ENCODE measurements at places on chromosomes 1 and 21.

DNA sequence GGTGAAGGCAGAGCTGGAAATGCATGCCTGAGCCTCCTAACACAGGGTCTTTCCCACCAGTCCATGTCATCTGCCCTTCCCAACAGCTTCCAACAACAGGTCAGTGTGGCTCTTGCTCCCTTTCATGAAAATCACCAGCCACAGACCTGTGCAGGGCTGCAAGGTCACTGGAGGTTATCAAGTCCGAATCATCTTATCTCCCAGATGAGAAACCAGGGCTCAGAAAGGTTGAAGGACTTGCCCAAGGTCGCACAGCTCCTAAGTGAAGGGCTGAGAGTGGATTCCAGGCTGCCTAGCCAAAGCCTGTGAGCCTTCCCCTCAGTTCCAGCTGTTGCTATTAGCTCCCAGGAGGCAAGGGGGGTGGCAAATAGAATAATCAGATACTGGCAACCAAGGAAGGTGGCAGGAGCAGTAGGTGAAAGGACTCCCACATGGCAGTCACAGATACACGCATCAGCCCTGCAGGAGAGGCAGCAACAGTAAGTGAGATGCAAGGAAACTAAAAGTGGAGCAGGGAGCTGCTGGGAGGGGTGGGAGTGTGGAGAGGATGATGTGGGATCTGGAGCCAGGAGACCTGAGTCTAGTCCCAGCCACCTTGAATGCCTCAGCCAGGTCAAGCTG is 74.2 kb downstream of the SSBP3 start:
- no peak for DNase-seq

DNA sequence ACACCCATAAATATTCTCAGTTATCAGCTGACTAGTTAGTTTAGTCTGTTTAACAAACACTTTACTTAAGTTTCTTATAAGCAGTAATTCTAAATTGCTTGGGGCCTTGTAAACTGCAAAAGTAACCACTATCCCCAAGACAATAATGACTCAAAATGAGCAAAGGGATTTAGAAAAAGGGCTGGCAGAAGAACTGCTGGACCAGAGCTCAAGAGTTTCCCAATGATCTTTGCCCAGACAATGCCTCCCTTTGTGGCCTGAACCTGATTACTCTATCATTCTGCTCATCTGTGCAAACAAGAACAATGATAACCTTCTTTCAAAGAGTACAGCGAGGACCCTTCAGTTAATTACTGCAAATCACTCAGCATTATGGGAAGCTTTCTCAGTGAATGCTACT is 123.5 kb downstream of the TIAM1 start:
- DNase-seq = peak; percentile 8

DNA sequence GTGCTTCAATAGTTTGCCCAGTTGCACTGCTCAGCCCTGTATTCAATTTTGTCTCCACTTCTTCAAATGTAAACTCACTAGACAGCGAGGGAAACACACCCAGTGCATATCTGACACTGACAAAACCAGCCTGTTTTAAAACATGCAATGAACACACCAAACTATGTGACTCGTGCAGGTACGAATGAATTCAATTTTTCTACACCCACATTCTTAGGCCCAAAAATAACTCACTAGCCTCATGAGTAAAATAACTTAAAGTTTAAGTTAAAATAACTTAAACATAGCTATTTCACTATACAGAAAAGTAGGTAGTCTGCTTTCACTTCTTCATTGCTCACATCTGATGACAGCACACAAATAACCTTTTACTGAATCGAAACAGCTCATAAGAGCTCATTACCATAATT is 21.1 kb downstream of the TTC13 start:
- DNase-seq = no peak

DNA sequence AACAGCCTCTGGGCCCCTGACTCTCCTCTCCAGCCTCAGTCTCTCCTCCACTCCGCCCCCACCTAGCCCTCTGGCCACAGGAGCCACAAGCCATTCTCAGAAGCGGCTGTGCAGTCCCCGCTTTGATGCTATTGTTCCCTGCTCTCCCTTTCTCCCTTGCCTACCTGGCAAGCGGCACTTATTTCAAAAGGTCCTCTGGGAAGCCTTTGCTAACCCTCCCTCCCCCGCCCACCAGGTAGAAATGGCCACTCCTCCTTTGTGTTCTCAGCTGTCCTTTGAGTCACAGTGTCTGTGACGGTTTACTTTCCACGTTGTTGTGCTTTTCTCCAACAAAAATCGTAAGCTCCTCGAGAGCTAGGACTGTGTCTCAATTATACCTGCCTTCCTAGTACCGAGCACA is 338.4 kb upstream of the PROX1 start:
- peak; percentile 61 for DNase-seq

GRCh38 chr1:38558055-38558454 is 301.5 kb downstream of the RRAGC start:
- DNase-seq = no peak

- DNase-seq = no peak
Observed at GRCh38 chr1:24903955-24904730, 25.9 kb downstream of the RUNX3 start.

DNA sequence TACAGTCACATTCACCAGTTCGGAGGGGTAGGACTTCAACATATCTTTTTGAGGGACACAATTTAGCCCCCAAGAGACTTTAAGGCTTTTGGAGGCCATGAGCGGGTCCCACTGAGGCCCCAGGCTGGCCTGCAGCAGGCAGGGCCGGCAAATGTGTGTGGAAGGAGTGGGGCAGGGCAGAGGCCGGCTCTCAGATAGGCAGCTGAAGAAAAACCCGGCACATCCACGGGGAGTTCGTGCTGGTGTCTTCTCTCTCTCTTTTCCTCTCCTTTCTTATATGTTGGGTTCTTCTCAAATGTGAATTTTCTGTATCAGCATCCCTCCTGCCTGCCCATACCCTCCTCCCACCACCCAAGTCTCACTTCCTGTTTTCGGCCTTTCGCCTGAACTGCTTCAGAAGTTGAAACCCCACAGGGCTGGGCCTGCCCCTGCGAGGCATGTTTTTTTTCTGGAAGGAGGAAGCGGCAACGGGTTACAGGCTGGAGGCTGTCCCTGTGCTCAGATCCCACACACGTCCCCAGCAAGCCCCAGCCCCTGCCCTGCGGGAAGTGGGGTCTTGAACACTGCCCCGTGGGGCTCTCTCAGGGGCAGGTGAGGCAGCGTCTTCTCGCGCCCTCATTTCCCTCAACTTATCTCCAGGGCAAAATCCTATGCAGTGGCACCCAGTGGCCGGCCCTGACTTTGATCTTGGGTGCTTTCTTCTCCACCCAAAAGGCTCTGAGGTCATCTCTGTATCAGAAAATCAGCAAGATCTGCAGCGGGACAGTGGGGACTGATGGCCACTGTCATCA is 9.7 kb upstream of the UMODL1 start:
- no peak for DNase-seq

- DNase-seq = no peak
Observed at GRCh38 chr1:64019818-64020217, 183.6 kb upstream of the UBE2U start.

- DNase-seq = no peak
Observed at GRCh38 chr1:53219711-53220110, 723 bp downstream of the CZIB start.

DNA sequence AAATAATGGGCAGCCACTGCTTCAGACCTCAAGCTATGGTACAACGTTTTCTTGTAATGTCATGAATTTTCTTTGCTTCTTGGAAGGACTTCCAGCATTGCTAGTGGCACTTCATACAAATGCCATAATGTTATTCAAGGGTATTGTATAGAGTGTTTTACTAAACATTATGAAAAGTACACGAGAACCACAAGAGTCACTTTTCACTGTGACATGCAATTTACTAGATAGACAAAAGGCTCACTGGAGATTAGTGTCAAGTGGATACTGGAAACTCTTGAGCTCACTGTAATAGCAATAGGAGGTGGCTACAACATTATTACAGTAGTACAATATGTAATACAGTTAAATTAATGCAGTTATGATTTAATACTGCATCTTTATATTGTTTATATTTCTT is 5.3 kb upstream of the OLFM3 start:
- DNase-seq = no peak
